ENCODE measurements at places on chromosomes 7 and 10.

GRCh38 chr7:118195837-118196474, 12.0 kb downstream of the LSM8 start:
- peak; percentile 70 for DNase-seq

DNA sequence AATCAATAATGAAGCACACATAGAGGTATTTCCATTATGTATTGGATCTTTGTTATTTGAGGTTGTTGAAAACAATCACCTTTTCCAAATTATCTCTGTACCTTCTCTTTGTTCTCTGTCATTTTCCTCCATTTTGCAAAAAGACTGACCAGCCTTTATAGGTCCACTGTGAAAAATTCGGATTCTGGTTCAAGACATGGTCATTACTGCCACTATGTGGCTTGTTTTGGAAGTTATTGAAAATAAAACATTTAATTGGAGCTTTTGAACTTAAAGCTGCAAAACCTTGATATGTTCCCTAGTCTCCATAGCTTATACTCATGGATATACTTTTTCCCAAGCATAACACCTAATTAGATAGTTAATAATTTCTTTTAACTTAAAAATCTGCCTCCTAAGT, 1094.4 kb downstream of the NRG3 start:
- no peak for DNase-seq

- DNase-seq = peak; percentile 24
These were observed 9.4 kb downstream of the HACD1 start for GRCh38 chr10:17607603-17608332.

DNA sequence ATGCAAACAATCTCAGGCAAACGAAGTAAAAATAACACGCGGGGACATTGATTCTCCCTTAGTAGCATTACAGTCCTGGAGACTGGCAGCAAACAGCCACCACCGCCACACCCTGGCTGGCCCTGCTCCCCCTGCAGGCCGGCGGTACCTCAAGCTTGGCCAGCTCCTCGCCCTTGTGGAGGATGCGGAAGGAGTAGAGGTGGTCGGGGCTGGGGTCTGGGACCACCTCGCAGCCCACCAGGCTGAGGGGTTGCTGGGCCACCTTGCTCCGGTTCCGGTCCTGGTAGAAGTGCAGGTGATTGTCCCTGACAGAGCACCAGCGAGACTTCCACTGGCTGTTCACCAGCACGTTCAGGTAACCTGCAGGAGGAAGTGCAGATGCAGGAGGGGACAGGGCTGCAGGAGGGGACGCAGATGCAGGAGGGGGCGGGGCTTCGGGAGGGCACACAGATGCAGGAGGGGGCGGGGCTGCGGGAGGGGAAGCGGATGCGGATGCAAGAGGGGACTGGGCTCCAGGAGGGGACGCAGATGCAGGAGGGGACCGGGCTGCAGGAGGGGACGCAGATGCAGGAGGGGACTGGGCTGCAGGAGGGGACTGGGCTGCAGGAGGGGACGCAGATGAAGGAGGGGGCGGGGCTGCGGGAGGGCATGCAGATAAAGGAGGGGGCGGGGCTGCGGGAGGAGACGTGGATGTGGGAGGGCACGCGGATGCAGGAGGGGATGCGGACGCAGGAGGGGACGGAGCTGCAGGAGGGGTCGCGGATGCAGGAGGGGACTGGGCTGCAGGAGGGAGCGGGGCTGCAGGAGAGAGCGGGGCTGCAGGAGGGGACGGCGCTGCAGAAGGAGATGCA, 65.7 kb downstream of the VWA2 start:
- no peak for DNase-seq

DNA sequence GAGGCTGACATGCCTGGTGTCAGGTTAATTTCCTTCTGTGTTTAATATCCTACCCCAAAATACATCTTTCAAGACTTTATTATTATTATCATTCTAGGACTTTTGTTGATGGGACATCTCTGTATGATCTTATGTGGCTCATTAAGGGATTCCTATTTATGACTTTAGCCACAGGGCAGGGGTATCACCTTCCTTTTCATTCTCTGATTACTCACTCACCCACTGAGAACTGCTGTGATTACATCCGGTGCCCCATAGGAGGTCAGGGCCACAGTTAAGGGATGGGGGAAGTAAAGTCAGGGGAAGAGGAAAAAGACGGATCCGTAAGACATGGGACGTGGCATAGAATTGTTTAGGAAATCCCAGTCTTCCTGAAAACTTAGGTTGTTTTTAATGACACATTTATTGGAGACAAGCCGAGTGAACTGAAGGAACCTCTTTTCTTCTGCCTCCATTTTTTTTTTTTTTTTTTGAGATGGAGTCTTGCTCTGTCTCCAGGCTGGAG, 61.0 kb upstream of the PITRM1 start:
- DNase-seq = no peak

DNA sequence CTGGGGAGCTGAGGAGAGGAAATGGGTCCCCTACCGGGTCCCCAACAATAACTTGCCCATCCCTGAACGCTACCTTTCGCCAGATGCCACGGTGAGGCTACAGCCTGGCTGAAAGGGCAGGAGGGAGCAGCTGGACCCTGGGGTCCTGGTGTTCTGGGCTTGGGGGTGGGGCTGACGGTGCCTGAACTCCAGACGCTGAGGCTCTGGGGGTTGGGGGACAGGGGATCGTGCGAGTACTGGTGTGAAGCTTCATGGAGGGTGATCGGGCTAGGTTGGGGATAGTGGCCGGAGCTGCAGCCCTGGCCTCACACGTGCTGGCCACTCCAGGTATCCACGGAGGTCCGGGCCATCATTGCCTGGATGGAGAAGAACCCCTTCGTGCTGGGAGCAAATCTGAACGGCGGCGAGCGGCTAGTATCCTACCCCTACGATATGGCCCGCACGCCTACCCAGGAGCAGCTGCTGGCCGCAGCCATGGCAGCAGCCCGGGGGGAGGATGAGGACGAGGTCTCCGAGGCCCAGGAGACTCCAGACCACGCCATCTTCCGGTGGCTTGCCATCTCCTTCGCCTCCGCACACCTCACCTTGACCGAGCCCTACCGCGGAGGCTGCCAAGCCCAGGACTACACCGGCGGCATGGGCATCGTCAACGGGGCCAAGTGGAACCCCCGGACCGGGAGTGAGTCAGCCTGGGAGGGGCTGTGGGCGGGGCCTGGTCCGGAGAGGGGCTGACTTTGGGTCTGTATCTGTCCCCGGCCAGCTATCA, 8.3 kb downstream of the AEBP1 start:
- DNase-seq = no peak

- DNase-seq = no peak
These were observed 123.8 kb upstream of the INHBA start for GRCh38 chr7:41826641-41827040.

DNA sequence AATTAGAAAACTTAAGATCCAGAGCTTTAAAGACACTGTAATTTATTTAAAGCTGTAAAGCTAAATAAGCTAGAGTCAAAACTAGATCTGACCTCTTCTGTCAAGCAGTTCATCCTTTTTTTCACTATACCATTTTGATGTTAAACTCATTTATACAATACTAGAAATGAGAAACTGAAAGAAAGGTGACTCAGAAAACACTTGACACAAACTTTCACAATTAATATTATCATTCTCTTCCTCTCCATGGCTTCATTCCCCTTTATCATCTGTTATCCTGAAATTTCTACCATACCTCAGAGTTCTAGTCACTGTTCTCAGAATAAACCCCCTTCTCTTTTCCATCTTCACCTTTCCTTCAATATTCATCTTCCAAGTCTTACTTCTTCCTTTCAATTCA, 1.3 kb downstream of the FIGNL1 start:
- DNase-seq = no peak

GRCh38 chr10:80203835-80204676, 1.3 kb downstream of the ANXA11 start:
- no peak for DNase-seq

DNA sequence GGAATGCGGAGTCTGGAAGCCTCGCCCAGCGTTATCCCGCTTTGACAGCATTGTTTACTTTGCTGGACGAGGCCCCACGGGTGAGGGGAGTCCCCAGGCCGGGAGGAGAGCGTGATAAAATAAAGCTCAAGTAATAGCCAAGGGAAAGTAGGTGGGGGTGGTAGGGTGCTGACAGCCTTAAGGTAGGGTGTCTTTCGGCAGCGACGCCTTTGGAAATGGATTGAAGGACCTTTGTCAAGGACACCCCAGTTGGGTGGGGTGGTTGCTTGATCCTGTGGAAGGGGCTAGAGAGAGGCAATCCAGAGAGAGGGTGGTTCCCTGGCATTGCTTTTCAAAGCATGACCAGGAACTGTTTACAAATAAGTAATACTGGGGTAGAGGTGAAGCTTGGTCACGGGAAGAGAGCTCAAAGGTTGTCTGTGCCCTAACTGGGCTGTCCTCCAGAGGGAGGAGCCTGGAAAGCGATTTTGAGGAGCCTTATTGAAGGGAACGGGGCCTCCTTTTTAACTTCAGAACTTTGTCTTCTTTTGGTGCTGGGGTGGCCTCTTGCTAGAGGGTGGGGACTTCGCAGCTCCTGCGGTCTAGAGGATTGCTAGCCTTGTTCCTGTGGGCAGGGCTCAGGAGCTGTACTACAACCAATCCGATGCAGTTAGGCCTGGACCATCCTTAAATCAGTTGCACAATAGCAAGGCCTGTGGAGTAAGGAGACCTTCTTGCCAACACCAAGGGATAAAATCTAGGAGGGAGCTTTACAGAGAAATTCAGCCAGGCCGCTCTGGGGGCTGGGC, 1.3 kb downstream of the EIF4EBP2 start:
- DNase-seq = peak; percentile 14

DNA sequence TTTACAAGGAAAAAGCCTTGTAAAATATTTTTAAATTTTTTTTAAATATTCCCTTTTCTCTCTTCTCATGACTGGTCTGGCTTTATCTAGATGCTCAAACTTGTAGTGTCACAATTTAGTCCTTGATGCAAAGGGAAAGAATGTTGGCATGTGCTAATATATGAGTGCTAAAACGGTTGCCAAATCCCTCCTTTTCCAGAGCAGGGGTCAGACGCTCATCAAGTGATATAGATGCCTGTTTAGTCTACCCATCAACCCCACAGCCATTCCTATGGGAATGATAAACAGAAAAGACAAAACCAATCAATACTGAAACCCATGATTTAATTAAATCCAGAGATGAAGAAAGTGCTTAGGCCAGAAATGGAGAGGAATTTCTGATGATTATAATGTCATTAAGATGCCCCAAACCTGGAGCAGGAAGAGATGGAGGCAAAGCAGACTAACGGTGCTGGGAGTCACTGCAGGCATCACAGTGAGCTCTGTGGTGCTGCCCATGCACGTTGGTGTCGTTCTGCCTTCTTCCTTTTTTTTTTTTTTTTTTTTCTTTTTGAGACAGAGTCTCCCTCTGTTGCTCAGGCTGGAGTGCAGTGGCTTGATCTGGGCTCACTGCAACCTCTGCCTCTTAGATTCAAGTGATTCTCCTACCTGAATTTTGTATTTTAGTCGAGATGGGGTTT, 210.1 kb upstream of the STK17A start:
- DNase-seq = no peak

GRCh38 chr10:35372329-35372728, 36.0 kb downstream of the CCNY start:
- DNase-seq = no peak

- no peak for DNase-seq
These were observed 38.3 kb upstream of the DLG5 start for GRCh38 chr10:77964811-77965210.

- DNase-seq = no peak
These were observed 18.1 kb upstream of the TFAM start for GRCh38 chr10:58367069-58367468.

DNA sequence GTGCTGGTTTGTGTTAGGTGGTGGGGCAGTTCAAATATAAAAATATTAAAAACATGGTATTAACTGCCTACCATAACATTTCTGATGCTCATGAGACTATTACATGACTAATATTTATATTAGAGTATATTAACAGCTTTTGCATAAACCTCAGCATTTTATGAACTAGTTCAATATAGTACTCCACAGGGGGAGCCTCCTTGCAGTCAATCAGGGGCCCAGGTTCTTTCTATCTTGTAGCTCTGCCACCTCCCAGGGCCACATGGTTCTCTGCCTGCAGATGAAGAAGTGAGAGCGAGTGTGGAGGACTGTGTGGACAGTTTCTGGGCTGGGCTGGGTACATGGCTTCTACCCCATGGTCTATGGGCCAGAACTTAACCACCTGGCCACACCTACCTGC, 159.5 kb downstream of the RPS24 start:
- DNase-seq = no peak

DNA sequence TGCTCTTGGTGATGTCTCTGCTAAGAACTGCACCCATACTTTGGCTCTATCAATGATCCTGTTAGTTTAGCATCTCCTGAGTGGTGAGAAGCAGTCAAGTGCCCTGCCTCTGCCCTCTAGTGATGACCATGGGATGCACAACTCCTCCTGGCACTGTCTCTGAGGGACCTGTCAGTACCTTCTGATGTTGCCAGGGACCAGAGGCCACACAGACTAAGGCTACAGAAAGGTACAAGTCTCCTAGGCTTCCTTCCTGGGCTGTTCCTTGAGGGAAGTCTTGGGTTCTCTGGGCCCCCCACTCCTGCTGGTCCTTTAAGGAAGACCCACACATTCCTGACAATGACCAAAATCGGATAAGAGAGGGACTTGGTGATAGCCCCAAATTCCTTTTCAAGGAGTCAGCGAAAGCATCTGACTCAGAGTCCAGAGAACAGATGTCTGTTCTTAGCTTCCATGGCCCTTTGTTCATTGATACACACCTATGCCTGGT, 15.3 kb downstream of the NKX2-3 start:
- DNase-seq = no peak

DNA sequence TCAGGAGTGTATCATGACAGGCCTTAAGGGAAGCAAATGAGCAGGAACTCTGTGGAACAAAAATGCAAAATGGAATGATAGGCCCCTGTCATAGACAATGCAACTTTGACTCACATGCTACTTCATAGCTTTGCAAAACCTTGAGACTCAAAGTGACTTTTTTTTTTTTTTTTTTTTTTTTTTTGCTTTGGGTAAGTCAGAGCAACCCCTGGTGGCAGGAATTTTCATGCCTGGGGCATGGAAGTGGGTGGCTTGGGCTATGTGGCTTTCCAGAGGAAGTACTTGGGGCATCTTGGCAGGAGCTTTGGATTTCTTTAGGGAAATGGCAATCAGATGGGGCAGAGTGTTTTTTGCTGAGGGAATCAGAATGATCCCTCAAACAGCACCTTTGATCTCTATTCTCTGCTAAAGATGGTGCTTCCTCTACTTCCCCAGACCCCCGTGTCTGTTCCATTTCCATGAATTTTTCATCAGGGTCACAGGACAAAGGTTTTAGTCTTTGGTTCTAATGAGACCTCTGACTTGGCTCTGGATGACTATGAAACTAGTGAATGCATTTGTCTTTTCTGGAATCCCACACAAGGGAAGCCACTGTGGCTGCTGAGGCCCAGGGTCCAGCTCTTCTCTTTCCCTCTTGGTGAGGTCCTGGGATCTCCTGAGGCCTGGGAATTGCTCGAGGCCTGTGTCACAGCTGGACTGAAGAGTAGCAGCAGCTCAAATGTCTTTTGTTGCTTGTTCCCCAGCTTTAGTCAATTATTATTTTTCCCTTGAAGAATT, 62.8 kb downstream of the TACC2 start:
- DNase-seq = peak; percentile 21

GRCh38 chr7:114957444-114957843, 35.5 kb downstream of the MDFIC start:
- no peak for DNase-seq

DNA sequence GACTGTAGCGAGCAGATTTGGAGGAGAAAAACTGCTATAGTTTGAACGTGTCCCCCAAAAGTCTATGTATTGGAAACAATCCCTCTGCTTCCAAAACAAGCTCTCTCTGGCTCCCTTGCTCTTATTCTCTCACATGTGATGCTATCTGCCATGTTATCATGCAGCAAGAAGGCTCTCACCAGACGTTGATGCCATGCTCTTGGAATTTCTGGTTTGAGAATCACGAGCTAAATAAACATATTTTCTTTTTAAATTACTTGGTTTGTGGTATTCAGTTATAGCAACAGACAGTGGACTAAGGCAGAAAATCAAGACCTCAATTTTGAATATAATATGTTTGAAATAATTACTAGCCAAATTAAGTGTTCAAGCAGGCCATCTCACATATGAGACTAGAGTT, 17.5 kb upstream of the GNAT3 start:
- DNase-seq = no peak

Data from NCI-H446 (cell line).